H7 (cell line): ENCODE measurements at places on chromosomes 5 and 9.

- DNase-seq = no peak
Measured at GRCh38 chr5:24163091-24163490, 481.7 kb downstream of the CDH10 start.

DNA sequence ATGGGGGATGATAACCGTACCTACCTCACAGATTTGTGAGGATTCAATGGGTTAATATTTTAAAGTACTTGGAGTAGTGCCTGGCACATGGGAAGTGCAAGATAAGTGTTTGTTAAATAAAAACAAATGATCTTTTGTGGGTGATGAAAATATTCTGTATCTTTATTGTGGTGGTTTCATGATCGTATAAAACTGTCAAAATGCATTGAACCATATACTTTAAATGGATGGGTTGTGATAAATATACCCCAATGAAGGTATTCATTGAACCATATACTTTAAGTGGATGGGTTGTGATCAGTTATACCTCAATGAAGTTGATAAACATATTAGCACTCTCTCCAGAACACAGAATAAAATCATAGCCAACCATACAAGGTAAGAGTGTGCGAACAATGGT, 234.5 kb downstream of the CRB2 start:
- DNase-seq = no peak

DNA sequence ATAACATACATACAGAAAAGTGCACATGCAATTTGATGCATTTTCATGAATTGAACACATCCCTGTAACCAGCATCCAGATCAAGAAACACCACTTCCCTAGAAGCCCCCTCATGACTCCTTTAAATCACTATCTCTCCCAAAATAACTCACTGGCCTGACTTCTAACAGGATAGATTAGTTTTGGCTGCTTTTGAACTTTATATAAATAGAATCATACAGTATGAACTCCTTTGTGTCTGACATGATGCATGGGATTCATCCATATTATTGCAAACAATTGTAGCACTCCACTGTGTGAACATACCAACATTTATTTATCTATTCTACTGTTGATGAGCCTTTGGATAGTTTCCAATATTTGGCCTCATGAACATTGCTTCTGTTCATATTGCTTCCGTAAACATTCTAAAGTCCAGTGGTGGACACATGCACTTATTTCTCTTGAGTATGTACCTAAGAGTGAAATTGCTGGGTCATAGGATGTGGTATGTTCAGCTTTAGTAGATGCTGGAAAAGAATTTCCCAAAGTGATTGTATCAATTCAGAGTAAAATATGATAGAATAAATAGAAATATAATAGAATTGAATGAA, 148.7 kb upstream of the GDNF start:
- no peak for DNase-seq

- DNase-seq = no peak
Measured at GRCh38 chr9:134195558-134195957, 31.2 kb upstream of the RNU6ATAC start.

DNA sequence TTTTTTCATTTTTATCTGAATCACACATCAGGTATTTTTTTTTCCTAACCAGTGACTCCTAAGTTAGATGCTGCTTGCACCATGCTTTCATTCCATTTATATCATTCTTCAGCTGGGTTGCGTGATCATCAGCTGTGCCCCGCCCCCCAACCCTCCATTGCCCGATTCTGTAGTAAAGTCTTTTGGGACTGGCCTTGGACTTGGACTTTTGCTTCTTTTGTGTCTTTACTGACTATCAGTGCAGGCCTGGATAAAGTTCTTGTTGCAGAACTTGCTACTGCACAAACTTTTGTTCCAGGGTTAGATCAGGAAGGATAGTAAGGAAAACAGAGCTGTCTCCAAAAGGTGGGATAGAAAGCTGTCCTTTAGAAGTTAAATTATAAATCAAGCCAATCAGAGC, 38.5 kb downstream of the SLC22A5 start:
- DNase-seq = no peak

GRCh38 chr5:178854284-178854683, 5.5 kb upstream of the ZNF354B start:
- DNase-seq = no peak
